Stimulated activated CD4-positive, alpha-beta T cell treated with anti-CD3 and anti-CD28 coated beads, Interleukin-4, amount 100 ng/mL, for 1 hour (primary cell): ENCODE measurements at places on chromosomes 12 and 14.

- DNase-seq: no peak
Measured at GRCh38 chr14:34619471-34619870, 10.5 kb downstream of the SNX6 start.

DNA sequence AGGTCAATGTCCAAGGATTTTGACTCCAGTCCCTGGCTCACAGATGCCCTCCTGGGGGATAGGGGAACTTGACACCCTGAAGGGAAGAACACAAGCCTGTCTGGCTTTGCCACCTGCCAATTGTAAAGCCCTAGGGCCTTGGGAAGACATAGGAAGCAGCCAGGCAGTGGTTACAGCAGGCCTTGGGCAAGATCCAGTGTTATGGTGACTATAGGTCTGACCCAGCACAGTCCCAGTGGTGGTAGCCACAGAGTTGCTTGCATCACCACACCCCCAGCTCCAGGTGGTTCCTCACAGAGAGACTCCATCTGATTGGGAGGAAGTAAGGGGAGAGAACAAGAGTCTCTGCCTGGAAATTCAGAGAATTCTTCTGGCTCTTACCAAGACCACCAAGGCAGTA lies 24.2 kb downstream of the OR6C68 start:
- no peak for DNase-seq

DNA sequence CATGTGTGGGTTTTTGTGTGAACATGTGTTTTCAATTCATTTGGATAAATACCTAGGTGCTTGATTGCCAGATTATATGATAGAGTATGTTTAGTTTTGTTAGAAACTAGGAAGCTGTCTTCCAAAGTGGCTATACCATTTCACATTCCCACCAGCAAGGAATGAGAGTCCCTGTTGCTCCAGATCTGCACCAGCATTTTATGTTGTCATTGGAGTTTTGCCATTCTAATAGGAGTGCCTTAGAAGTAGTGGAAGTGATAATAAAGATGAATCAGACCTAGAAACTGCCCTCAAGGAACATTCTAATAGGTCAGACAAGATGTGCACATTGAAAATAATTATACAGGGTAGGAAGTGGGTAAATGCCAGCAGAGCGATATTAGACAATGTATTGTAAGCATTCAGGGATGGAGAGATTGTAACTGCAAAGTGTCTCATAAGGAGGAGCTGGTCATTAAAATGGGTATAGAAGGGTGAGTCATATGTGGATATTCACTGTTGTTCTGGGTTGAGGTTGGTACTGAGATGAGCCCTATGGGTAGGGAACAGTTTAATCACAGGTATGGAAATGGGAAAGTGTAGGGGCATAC lies 71.4 kb downstream of the MNAT1 start:
- no peak for DNase-seq

DNA sequence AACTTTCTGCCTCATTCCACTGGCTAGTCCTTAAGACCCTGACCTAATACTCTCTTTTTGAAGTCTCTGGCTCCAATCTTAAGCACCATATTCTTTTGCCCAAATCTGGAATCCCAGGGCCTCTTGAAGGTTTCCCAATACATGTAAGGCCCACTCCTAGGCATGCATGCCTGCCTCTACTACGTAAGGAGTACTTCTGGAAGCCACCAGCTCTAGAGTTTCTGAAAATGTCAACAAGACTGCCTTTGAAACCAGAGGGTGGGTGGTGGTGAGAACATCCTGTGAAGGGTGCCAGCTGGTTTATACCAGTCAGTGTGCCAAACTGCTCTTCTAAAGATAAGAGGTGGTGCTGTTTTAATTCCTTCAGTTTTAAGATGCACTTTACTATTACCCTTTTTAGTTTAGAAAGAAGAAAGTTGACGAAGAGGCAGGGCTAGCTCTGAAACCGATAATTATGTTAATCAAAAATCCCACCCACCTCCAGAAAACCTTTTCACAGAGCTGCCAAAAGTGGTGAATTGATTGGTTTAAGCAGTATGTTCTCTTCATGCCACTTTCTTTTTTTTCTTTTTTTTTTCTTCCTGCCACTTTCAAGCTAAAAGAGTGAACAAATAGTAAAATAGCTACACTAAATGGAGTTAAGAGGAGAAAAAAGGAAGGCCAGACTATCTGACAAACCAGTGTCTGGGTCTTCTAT lies 8.7 kb upstream of the WDR89 start:
- DNase-seq: peak; percentile 27

GRCh38 chr12:110090266-110091135 lies 33.7 kb upstream of the IFT81 start:
- DNase-seq: no peak

DNA sequence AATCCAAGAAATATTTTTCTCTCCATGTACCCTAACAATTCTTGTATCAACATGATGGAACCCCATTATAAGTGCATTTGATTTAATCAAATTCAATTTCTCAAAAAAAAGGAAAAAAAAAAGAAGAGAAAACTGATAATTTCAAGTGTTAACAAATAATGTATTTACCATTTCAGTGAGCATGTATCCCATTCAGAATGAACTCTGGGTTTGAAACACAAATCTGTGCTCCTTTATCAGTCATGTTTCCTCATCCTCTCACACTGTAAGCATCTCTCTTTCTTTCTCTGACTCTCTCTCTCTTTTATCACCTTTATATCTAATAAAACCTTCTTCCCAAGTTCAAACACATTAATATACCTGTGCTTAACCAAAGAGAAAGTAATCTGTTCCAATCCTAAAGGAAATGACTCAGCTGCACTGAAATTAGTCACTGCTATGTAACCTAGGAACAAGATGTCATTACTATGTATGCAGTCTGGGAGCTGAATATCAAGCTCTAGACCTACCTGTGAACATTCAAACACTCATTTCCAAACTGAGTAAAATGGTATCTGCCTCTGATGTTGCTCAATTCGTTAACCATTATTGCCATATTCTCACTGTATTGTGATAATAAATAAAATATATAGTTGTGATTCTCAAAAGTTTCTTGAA lies 135.0 kb upstream of the LRIG3 start:
- DNase-seq: no peak

DNA sequence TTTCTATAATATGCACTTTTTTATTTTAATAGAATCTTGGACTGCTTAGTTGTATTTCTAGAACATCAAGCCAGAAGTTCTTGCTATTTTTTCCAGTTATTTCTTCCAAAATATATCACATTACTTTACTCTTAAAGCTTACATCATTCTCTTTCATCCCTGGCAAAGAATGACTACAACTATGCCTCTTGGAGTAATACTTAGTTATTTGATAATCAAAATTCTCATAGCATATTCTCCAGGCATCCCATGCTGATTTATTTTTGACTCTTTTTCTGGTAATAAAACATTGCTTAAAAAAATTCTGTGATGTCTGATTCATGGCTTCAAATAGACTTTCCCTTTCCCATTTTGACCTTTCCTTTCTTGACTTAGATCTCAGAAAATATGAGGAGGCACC lies 118.7 kb upstream of the TSPAN8 start:
- DNase-seq: no peak

- DNase-seq: no peak
Measured at GRCh38 chr14:31827325-31827724, 249.8 kb upstream of the ARHGAP5 start.

GRCh38 chr12:85280165-85280983 lies at the start of gene ALX1:
Gene ALX1, plus strand, starts transcription at chr12:85280220. Its CDS starts 42 bp downstream, at chr12:85280262.
- no peak for DNase-seq

DNA sequence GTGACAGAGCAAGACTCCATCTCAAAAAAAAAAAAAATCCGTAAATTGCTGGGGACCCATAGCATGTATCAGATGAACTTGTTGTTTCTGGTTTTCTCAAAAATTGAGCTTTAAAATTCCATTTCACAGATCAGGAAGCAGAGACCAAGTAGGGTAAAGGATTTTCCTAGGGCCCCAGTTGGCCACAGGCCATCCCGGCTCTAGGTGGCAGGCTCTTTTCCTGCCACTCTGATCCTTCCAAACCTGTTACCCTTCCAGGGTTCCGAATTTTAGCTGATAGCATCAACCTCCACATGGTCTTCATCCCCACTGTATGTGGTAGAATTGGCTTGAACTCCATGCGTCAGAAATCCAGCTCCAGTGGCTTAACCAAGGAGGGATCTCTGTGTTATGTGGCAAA lies 36.1 kb upstream of the BDKRB2 start:
- no peak for DNase-seq

- DNase-seq: peak; percentile 78
Measured at GRCh38 chr14:20857630-20858261, 33.4 kb upstream of the RNASE3 start.

DNA sequence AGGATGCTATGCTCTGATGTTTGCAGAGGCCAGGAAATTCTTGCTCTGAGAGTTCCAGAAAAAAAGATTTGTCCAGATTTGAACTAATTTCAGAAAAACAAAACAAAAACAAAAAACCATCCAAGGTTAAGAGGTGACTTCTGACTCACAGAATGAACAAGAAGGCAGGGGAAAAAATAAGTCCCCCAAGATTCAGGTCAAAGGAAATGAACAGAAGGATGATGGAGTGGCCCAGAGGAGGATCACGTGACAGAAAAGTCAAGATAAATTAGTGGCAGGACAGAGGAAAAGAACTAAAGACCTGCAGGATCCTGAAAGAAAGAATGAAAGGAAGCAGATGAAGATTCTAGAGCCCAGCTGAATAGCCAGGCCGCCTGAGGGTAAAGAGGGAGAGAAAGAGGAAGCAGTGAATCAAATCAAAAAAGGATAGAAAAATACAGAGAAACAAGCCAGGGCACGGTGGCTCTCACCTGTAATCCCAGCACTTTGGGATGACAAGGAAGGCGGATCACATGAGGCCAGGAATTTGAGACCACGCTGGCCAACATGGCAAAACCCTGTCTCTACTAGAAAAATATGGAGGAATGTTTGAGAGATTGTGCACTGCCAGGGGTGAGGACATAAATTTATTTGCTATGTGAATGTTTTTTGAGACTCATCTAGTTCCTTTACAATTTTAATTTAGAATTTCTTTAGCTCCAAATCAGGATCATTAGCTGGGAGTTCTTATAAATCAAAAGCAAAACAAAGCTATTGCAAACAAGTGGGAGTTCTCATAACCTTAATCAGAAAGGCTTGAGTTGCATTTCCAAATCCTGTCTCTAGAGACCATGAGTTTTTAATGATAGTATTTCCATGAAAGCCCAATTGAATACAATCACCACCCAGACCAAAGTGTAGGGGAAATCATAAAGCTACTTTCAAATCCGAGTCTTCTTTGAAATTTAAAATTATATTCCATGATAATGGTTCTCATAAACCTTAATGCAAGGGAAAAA lies 217.1 kb upstream of the PLEKHG7 start:
- DNase-seq: no peak

DNA sequence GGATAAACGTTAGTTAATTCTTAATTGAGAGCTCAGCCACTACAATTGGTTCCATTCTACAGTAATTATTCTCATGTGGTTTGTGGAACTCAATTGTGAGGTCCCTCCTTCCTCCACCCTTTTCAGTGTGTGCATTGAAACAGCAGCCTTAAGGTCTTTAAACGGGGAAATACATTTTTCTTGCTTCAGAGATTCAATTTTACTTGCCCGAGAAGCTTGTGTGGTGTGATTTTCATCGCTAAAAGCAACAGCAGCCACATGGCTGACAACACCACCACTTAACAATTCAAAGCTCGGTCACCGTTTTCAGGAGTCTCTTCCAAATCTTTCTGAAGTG lies 733 bp upstream of the PPFIBP1 start:
- DNase-seq: no peak

GRCh38 chr14:60301685-60302084 lies 52.7 kb downstream of the PPM1A start:
- DNase-seq: no peak

DNA sequence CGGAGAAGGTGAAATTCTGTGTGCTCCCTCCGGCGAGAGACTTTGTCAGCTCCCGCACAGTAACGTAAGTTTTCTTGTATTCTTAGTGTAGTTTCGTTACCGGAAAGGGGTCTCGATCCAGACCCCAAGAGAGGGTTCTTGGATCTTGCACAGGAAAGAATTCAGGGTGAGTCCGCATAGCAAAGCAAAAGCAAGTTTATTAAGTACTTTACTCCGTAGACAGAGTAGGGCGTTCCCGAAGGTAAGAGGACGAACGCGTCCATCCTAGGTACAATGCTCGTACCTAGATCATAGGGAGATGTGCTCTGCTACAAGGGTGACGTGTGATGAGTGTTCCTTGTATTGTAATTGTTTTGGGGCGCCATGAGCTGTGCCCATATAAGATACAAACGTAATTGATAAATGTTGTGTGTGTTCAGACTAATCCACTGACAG lies 293 bp downstream of the IFI27L1 start:
- no peak for DNase-seq
